ENCODE measurements at places on chromosomes 7 and 10.
A peak's percentile ranks its signal among the peaks of the same experiment; 100 is the strongest.

DNA sequence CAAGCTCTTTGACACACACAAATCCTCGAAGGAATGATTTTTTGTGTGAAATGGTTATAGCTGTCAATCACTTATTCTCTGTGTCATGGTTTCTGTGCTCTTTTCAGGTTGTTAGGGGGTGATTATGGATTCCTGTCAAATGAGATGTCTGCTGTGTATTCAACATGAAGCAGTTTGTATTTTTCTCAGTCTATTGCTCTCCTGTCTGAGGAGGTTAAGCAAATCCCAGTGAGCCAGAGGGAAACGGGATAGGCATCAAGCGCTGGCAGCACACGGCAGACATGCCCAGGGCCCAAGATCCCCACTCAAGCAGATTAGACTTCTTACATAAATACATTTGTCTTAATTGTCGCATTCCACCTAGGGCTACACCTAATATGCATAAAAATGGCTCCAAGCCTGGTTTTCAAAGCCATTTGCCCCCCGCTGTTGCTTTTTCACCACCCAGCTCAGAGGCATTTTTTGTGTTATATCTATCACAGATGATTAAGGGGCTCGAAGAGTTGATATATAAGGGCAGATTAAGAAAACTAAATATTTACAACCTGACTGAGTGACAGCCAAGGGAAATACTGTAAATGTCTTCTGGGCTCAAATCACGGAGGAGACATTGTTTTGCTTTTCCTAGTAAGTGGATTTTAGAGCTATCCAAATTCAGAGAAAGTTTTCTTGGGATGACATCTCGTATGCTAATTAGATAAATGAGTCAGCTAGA lies 192.7 kb upstream of the LRGUK start:
- DNase-seq: no peak

DNA sequence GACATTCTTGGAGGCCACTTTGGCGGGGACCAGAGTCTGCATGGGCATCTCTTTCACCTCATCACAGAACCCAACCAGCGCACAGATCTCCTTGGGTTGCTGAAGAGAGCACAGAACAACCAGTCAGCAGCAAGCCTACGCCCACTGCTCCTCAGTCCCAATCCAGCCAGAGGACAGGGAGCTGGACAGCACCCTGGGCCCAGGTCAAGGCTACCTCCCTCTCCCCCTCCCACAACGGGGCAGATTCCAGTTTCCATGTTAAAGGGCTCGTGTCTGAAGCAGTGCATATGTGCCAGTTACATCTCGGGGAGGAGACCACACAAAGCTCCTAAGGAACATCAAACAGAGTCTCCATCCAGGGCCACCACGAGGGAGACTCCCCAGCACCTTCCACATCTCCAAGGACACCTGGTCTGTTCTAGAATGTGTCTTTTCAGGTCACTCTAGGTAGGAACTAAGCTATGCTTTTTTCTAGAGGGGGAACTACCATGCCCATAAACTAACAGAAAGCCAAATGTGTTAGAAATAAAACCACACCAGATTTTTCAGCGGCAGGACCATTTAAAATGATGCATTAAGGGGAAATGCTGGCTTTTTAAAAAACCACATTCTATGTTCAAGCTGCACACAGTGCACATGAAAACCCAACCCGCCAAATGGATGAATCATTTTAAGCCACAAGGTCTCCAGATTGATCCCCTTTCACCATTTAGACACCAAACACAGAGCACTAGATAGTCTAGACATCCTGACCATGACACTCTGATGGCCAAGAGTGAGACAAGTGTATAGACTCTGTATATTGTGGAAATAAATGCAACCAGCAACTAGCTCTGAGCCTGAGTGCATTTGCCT lies 28.9 kb downstream of the PSAP start:
- peak; percentile 32 for DNase-seq

- no peak for DNase-seq
These were observed 14.5 kb downstream of the AGR3 start for GRCh38 chr7:16867328-16867727.

DNA sequence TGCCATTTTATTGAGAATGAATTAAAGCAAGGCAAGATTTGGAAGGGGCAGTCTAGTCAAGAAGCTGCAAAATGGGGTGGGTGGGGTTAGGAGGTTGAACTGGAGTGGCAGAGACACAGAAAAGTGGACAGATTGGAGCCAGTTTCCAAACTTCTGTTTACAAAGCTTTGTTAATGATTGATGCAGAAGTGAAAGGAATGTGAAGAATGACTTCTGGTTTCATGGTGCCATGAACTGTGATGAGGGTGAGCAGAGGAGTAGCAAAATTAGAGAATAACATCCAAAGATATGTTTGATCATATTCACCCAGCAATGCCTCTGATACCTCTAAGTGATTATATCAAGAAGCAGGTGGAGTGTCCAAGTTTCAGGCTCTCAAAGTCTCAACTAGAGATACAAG lies 1118.0 kb upstream of the C7orf33 start:
- no peak for DNase-seq

- no peak for DNase-seq
These were observed 2.5 kb upstream of the ODAD2 start for GRCh38 chr10:28001353-28001752.

- DNase-seq: peak; percentile 76
These were observed 795.3 kb upstream of the CELF2 start for GRCh38 chr10:10222304-10222841.

GRCh38 chr7:152336754-152337368 lies 98.9 kb downstream of the KMT2C start:
- no peak for DNase-seq

DNA sequence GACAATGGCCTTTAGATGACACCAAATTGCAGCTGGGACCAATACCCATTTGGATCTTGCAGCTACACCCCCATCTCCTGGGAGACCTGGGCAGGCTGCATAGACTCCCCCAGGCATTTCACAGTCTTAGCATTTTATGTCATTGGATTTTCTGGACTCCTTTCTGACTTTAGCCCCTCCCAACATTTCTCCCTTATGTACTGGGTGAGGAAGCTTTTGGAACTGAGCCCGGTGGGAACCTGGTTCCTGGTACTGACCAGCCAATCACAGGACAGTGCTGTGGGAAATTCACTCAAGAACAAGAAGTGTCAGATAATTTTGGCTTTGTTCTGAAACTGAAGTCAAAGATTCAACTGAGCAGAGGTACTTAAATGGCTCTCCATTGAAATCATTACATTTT lies 177.7 kb downstream of the ACTR3B start:
- no peak for DNase-seq

DNA sequence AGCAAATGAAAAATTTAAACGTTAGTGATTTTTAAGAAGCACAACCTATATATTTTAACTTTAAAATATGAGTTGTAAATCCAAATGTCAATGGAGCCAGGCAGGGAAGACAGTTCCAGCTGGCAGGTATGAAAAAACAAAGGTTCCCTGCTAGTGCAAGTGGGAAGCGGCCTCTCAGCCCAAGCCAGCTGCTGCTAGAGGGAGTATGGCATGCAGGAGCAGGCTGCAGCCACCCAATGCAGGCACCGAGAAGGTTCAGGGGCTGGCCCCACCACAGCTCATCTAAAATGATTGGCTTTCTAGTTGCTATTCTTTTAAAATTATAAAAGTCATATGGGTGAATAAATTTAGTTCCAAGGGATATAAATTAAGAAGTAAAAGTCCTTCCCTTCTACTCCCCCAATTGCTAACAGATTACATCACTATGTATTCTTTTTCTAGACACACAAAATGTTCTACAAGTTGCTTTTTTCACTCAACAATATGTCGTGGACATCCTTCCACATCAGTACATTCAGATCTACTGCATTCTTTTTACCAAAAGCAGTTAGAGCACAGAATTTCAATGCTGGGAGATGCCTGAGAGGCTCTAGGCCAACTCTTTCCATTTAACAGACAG lies 69.3 kb downstream of the SGMS1 start:
- no peak for DNase-seq

DNA sequence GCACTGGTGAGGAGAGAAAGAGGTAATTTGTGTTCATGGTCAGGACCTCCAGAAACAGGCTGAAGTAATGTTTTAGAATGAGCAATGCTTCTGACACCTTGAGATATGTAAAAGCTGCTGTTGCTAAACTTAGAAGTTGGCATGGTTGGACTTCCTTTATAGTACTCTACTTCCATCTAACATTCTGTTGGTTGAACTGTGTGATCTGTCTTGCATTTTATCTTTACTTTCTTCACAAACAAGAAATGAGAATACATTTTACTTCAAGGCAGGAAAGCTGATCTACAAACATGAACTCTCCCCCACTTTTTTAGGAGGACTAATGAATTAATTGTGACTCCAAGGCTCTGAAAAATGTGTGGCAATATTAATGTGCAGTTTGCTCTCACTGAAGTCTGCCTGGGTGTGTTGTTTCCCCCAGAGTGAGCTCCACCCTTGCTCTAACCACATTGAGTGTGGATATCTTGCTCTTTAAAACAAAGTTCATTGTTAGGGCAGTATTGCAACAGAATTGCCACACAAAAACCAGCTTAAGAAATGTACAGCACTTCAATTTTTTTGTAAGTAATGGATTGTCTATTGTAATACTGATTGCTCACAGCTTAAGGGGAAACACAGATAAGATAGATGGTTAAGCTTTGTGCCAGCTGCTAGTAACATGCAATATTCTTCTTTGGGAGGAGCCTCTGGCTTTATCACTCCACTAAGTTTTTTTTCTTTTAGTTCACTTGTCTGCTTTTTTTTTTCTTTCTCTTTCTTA lies 69.0 kb downstream of the ADD3 start:
- peak; percentile 84 for DNase-seq

DNA sequence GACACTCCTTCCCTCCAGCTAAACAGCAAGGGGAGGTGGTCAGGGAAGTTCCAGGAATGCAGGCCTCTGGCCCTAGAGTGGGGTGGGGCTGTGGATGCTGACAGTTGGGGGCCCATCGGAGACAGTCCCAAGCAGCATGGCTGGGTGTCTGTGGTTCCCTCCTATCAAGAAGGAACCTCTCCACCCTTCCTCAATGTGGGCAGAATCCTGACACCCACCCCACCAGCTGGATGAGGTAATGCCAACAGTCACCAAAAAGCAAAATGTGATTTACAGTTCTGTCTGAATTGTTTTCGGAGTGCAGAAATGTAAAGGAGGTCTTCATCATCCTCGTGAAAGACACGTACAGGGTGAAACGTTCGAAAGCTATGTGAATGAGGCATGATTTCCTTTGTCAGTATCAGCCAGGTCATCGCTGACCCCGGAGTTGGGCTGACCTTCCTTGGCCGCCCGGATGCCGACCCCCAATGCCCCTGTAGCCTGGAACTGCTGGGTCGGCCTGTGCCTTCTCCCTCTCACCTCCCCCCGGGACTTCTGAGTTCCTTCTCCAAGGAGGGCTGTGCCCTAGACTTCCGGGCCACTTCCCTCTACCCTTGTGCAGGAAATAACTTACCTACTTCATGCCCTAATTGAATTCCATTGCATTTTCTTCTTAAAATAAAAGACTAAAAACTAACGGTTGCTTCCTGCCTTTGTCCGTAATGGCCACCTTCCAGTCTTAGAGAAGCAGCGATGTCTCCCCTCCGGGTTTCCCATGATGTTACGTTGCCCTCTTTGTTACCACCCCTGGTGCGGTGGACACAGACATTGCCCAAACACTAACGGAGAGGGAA lies 24.5 kb downstream of the FOXK1 start:
- DNase-seq: no peak

Data from fibroblast of skin of left quadriceps (primary cell).